Left renal cortex interstitium (tissue), 4 donors: ENCODE measurements at places on chromosomes 1 and 21.

DNA sequence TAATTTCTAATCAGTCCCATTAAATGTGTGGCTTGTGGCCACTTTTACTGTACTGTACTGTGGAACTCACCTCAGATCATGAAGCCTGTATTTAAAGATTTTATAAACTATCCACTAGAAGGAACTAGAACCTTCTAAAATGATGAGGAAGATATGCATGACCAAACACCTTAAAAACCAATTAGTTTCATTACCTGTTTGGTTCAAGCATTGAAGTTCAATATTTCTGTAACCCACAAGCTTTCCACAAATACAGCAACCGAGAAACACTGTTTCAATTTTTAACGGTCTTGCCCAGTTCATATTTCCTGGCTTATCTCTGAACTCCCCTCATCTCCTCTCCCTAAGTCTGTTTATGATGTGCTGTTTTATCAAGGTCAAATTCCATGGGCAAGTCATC, 264.3 kb upstream of the PLD5 start:
- no peak for DNase-seq

GRCh38 chr1:226884966-226885820, 14.8 kb downstream of the PSEN2 start:
- DNase-seq = no peak

DNA sequence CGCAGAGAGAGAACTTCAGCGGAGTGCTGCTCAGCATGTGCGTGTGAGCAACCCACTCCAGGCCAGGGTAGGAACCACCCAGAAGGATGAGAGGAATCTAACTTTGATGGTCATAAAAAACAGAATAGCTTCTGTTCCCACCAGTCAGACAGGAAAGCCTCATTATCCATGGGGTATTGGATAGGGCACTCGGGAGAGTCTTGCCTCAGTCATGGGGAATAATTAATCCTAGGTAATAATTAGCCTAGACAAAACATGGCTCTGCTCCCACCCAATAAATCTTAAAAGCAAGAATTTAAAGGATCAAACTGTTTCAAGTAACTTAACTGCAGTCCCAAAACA, 35.3 kb downstream of the LDLRAD1 start:
- DNase-seq = peak; percentile 18

DNA sequence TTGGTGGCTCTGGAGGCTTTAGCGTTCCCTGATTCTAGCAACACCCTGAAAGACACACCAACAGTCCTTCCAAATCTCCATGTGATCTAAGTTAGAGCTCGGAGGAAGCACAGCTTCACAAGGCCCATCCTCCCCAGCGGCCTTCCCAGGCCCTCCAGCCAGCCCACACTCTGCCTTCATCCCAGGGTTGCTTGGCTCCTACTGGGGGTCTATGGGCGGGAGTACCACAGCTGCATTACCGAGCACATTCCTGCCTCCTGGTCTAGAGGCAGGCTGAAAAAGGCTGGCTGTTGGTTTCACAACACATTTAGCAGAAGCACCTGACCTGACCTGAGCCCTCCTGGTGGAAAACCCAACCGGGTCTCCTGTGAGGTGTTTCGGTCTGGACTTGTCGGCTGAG, 54.7 kb upstream of the TRIM67 start:
- DNase-seq = no peak

- no peak for DNase-seq
Measured at GRCh38 chr21:29064850-29065481, 8.5 kb downstream of the CCT8 start.
